Activated T-cell treated with anti-CD3 and anti-CD28 coated beads, Interleukin-2, amount 50 U/mL, for 4 hours (primary cell): ENCODE measurements at places on chromosomes 3 and 15.

DNA sequence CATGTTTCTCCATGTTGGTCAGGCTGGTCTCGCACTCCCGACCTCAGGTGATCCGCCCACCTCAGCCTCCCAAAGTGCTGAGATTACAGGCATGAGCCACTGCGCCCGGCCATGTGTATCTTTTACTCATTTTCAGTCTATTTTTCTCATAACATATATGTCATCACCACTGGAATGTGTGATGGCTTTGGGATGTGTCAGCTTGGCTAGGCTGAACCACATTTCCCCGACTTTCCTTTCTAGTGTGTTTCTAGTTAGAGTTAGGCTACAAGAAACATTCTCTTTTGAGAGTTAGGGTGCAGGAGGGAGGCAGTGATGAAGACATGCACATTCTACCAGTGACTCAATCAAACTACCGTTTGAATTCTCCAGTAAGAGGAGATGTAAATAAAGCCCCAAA lies 444.9 kb upstream of the THBS1 start:
- no peak for DNase-seq

- no peak for DNase-seq
These were observed 130.5 kb downstream of the FOXB1 start for GRCh38 chr15:60134609-60135008.

DNA sequence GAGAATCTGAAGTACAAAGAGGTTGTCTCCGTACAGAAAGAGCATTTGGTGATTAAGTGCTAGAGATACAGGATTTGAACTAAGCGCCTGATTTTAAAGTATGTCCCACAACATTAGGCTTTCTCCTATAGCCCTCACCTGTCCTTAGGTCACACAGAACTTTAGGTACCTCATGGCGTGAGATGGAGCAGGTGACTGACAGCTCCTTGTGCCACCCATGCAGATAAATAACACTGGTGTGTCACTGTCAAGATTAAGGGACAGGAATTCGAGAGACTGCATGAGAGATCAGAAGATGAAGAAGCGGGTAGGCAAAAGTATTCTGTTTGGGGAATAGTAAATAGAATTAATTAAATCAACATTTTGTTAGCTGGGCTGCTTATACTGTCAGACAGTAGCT lies 1.1 kb downstream of the BLM start:
- DNase-seq, result no peak

GRCh38 chr3:39147711-39148434 lies 5.5 kb downstream of the CSRNP1 start:
- DNase-seq, result no peak

DNA sequence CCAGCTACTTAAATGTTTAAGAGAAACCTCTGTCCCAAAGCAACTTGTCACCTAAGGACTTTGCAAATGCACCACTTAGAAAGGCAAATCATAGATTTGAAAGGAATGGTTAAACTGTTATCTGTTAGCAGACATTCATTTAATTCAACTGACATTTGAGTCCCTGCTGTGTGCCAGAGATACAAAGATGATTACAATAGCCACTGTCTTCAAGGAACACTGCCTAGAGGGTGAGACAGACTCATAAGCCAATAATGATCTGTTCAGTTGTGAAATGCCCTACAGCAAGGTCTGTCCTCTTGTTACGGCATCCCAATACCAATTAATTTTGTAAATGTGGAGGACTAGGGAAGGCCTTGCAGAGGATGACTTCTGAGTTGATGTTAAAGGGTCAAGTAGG lies 113.1 kb downstream of the ATG7 start:
- no peak for DNase-seq

GRCh38 chr3:162141272-162141791 lies 644.7 kb downstream of the OTOL1 start:
- DNase-seq, result no peak

- no peak for DNase-seq
These were observed 39.8 kb downstream of the ADAMTS17 start for GRCh38 chr15:100301910-100302431.

DNA sequence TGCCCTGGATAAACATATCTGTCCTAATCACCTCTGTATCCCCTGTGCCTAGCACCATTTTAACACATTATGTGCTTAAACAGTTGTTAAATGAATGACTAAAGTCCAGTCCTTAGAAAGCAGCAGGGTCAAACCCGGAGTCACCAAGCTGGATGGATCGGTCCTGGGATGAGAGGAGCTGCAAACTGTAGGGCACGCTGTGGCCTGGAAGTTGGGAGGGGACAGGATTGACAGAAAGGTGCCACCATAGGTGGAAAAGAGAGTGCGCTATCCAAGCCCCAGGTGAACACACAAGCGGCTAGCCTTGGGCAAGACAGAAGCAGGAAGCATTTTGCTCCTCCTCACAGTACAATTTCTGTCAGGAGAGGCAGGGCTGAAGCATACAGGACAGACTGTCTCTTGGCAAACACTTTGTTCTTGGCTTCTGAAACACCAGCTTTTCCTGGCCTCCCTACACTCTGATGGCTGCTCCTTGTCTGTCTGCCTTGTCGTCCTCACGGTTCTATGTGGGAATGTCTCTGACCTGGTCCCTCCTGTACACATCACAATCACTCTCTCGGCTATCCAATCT lies 48.4 kb upstream of the KY start:
- no peak for DNase-seq

DNA sequence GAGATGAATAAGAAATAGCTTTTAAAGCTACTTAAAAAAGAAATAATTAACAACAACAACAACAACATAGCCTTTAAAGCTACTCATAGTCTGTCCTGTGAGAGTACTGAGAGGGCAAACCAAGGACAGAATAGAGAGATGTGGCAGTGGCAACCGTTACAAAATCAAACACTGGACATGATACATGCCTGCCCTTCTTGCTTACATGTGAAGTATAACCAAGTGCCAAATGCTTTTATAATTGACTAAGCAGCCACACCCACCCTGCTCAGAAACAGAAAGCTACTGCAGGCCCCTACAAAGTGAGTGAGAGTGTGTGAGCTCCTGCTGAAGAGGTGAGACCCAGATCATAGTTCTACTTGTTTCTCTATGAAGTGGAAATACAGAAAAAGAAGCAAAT lies 38.4 kb downstream of the NDUFB4 start:
- DNase-seq, result no peak

DNA sequence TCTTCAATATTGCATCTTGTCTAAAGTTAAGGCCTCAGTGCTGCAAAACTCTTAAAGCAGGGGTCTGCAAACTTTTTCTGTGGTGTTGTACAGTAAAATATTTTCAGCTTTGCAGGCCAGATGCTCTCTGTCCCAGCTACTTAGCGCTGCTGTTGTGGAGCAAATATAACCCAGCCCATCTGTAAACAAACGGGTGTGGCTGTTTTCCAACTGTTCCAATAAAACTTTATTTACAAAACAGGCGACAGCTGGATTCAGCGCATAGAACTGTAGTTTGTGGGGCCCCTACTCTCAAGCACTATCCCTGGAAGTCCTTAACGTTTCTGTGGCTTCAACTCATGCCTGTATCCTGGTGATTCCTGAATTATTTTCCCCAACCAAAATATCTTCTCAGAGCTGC lies 365.0 kb downstream of the FOXP1 start:
- no peak for DNase-seq

DNA sequence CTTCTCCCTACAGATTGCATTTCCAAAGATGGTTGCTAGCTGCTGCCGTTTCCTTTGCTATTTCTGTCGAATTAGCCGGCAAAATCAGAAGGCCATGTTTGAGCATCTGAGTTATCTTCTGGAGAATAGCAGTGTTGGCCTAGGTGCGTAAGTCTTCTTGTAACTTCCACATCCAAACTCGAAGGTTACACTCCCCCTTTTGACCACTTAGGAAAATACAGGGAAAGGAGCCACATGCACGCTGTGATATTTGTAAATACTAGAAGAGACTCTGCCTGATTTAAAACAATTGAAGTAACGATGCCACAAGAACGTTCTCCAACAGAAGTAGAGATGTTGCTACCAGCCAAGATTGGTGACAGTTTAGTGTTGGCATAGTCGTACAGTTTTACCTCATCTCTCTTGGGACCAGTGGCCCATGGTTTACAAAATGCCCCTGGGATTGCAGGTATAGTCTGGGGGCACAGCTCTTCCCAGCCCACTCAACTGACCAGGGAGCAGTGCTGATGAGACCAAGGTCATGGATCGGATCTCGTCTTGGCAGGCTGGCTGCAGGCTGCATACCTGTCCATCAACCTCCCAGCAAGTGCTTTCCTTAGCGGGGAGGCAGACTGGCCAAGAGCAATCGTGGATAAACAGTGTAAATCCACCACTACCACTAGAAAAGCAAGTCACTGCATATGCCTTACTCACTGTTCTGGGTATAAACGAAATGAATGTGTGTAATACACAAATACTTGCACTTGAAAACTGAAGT lies 268.4 kb upstream of the CHRM5 start:
- no peak for DNase-seq

- no peak for DNase-seq
These were observed at the start of the genes CHDH and IL17RB for GRCh38 chr3:53846134-53846850. TSS of gene CHDH (minus strand) at chr3:53846419. CDS start at chr3:53824008, 22,411 bp downstream. TSS of gene IL17RB (plus strand) at chr3:53846568. CDS start at chr3:53846589, 21 bp downstream.

- no peak for DNase-seq
These were observed 566.0 kb downstream of the ROBO2 start for GRCh38 chr3:77605865-77606264.

DNA sequence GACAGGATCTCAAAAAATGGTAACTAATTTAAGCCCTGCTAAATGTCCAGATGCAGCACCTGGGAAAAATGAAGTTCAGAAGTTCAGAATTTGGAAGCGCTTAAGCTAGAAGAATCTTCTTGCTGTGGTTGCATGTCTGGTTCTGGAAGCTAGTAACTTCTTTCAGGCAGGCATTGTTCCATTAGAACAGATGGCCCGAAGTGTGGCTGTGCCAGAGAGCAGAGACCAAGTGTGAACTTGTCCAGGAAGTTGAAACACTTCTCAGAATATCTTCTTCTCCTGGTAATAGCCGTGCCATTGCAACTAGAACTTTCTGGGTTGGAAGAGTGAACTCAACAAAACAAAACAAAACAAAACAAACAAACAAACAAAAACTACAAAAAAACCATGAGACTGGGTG lies 80.0 kb downstream of the MITF start:
- no peak for DNase-seq

GRCh38 chr3:9945358-9945757 lies 6.8 kb downstream of the PRRT3 start:
- no peak for DNase-seq

DNA sequence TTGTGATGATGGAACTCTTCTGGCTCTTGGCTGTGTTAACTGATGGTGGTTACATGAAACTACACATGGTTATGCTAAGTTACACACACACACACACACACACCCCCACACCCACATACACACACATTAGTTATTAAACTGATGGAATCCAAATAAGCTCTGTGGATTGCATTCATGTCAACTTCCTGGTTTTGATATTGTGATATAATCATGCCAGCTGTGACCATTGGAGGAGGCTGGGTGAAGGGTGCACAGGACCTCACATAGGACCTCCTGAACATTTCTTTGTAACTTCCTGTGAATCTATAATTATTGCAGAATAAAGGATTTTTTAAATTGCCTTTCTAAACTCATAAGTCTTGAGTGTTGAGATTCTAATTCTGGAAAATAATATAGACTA lies 58.9 kb upstream of the LIMD1 start:
- no peak for DNase-seq

- no peak for DNase-seq
These were observed 407.1 kb upstream of the CFAP20DC start for GRCh38 chr3:59456852-59457485.

DNA sequence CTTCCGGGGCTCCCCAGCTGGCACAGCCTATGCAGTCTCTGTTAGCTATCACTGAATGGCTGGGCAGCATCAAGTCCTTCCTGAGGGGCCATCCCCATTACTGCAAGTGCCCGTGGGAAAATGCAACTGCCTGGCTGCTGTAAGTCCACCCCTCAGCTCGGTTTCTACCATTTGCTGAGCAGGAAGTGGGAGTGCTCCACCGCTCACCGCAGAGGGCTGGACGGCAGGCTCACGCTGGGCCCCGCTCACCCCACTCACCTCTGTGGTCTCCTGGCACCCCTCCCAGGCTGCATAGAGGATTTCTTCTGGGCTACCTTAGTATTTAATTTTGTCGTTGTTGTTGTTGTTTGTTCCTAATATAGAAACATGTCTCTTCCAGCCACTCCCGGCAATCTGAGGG lies 270.2 kb downstream of the PLCL2 start:
- DNase-seq, result no peak

DNA sequence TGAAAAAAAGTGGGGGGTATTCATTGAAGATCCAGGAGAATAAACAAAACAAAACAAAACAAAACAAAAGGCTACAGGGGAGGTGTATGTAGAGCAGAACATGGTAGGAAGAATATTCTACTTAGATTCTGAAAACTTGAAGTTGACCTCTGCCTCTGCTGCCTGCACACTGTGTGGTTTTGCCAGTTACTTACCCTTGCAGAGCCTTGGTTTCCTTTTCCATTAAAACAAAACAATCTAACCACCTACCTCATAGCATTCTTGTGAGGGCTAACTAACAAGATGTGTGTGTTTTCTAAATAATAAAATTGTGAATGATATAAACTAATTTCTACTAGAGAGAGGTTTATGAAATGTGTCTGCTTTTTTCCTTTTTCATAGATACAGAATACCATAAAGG lies 423.1 kb downstream of the TIGIT start:
- no peak for DNase-seq

- no peak for DNase-seq
These were observed 62.0 kb upstream of the ACP3 start for GRCh38 chr3:132255041-132255745.

DNA sequence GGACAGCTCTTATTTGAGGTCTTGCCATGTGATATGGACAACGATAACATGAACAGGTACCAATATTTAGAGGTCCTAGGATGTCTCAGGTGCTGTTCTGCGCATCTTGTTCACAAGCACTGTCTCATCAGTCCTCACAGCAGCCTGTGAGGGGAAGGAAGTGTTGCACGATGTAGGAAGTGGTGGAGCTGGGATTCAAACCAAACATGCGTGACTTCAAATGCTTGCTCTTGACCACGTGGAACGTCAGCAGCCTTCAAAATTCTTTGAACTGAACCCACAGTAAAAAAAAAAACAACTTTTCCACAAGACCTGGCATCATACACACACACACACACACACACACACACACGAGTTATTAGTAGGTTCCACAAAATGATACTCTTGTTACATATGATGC lies 153.4 kb upstream of the SMAD3 start:
- no peak for DNase-seq

- no peak for DNase-seq
These were observed 105.1 kb upstream of the ETV5 start for GRCh38 chr3:186213946-186214345.

DNA sequence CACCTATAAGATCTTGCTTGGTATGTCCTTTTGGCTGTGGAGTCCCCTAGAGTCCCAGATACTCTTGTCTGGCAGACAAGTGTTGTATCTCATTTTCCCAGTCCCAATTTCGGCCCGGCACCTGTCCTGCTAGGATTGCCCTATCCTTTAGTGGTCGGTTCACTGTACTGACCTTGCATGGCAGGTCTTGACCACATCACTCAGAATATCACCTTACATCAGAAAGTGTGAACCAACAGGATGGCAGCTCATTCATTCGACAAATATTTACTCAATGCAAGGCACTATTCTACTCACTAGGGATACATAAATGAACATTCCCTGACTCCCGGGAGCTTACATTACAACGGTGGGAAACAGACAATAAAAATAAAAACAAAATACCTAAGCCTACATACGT lies 5.7 kb upstream of the CCDC80 start:
- no peak for DNase-seq

GRCh38 chr15:55256281-55257011 lies 33.2 kb downstream of the RAB27A start:
- no peak for DNase-seq

GRCh38 chr3:169760479-169760878 lies 4.4 kb downstream of the TERC start:
- DNase-seq, result no peak

GRCh38 chr15:39360452-39360851 lies 220.4 kb upstream of the THBS1 start:
- no peak for DNase-seq
